ENCODE measurements at places on chromosomes 4 and X. TPM values are rescaled to one million over a fixed set of nuclear protein-coding genes. Genes with fewer than 3 reads are reported as not detected.
A peak's percentile ranks its signal among the peaks of the same experiment; 100 is the strongest.

DNA sequence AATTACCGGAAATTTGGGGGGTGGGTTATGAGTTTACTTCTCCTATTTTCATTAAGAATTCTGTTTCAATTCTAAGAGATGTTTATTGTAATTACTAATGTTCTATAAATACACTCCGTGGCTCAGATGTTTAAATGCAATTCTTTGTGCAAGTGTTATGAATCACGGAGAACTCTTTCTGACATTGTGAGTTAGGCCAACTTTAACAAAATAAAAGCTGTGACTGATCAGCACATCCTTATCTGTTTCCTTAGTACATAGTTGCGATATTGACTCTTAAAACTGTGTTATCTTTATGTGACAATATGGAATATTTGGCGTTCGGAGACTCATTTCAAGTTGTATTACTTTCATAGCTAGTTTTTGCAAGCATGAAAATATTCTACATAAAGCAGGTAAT lies 902 bp downstream of the KLHL4 start:
- no peak for DNase-seq

- DNase-seq, result peak; percentile 25
Observed at GRCh38 chr4:152535360-152535902, 461 bp downstream of the FBXW7 start.

DNA sequence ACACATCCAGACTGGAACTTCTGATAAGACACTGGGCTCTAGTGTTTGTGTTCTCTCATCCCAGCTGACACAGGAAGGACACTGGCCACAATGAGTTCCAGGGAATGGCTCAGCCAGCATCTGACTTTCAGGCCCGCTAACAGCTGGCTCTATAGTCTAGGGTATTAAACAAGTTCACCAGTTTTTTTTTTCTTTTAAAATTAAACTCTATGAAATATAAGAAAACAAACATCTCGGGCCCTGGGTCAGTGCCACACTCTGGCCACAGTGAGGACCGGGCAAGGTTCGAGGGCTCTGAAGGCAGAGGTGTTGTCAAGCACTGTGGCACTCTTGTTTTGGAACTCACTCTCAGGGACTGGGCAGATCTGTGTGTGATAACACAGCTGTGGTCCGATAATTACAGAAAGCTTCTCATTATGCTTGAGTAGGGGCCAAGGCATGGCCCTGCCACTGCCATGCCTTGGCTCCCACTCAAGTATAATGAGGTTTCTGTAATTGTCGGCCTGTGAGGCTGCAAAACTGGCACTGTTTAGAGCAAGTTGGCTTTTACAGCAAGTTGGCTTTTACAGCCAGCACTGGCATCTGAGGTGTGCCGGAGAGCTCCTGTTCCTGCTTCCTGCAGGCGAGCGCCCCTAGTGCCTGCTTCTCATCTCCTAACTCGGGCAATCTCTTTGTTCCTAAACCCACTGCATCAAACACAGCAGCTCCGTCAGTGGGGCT lies 62.8 kb downstream of the PPP1R2C start:
- peak; percentile 58 for DNase-seq

DNA sequence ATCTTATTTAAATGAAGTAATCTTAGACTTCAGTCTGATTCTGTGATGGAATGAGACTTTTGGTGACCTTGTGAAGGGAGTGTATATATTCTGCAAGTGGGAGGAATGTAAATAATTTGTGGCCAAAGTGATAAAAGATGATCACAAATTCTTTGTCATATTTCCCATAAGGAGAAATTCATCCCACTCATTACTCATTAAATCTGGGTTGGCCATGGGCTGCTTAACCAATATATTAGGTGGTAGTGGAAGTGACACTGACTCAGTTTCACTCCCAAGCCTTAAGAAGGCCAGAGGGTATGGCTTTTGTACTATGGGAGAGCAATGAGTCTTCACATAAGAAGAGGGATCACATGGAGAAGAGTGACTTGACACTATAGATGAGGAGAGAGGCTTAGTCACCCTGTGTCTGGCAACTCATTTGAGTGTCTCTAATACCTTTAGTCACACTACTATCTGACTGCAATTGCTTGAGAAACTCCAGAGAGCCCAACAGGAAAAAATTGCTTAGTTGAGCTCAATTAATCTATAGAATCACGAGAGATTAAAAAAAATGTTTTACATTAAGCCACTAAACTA lies 408.2 kb upstream of the PITX2 start:
- DNase-seq, result no peak

DNA sequence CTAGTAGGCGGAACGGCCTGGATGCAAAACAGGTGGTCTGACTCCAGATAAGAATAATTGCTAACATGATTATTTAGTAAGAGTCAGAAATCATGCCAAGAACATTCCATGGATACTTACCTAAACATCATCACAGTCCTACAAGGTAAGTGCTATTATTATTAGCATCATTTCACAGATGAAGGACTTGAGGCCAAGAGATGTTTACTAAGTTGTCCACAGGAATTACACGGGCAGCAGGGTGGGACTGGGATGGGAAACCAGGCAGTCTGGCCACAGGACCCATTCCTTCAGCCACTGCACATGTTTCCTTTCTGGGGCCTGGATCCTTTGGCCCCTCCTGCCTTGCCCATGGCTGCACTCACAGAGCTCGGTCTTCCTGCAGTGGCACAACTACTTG lies 48.3 kb downstream of the ANAPC4 start:
- no peak for DNase-seq

DNA sequence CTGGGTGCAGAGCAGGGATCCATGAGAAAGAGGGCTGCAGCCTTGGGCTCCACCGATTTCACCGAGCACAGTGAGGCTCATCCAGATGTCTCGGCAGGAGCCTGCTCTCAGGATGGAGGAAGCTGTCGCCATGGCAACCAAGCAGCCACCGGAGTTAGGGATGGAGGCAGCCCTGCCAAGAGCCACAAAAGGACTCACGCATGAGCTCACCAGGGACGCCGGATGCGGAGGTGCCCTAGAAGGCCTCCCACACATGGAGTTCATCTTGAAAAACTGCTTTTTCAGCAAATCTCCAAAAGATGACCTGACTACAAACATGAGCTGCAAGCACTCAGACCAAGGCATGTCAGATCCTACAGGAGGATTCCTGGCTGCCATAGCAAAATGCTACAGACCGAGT lies 90.7 kb downstream of the WFS1 start:
- peak; percentile 58 for DNase-seq

DNA sequence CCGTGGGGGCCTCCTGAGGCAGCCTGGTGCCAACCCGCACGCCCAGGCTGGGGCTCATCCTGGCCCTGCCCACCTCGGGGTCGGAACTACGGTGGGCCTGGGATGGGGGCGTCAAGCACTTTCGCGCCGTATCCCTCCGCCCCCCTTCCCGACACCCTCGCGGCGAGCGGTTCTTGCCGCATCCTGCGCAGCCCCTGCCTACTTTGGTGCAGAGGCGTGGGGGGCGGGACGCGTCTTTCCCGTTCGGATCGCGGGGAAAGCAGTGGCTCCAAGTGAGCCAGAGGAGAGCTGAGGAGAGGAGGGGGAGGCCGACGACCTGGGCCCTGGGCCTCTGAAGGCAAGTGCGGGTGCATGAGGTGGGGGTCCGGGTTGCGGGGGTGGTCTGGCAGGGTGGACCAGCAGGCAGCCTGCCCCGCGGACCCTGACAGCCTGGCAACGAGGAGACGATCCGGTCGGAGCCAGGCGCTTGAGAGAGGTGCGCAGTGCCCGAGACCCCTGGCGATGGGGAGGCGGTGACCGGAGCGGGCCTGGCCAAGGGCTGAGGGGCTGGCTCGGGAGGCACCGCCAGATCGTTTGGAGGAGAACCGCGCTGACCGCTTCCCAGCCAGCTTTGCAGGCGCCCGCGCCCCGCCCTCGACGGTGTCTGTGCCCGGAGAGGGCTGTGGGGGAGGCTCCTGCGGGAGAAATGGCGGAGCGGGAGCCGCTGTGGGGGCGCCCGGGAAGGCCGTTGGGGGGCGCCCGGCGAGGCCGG lies at the start of gene GPRASP2:
Gene GPRASP2 (plus strand): TSS at position 233 of the 751 bp plus-strand sequence. CDS start 2,422 bp downstream, outside the sequence.
- peak; percentile 53 for DNase-seq

DNA sequence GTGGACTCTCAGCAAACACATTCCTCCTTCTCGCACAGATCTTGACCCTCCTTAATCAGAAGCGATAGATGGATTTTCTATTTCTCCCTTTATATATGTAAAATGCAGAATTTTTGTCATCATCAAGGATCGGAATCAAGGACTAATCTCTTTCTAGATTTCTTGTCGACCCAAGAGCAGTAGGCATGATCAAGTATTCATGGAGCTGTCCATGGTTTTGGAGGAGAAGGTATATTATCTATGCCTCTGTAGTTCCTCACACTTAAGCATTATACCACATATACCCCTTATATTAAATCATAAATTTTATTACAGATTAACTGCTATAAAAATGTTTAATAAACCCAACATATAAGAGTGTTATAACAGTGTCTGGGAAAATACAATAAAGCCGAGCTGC lies 886.8 kb downstream of the NLGN4X start:
- DNase-seq, result no peak

DNA sequence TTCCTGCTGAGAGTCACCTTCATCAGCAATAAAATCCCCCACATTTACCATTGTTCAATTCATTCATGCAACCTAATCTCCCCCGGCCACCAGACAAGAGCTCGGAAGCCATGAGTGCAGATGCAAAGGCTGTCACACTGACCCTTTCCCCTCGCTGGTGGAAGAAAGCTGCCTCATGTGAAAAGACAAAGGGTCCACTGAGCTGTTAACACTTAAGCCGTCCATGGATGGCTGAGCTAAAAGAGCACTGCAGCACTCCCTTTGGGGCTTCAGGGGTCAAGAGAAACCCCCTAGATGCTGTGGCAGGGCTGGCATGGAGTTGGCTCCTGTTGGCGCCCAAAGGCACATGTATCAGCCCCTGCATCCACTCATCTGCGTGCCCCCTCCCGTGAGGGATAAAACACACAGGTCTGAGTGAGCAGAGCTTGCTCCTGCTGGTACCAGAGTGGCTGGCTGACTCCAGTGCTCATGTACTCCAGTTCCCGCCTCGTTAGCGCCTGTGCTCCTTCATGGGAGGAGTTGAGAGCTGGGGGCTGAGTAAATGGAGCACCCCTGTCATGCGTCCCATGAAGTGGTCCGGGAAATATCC lies 216.5 kb downstream of the PDHA2 start:
- DNase-seq, result no peak

DNA sequence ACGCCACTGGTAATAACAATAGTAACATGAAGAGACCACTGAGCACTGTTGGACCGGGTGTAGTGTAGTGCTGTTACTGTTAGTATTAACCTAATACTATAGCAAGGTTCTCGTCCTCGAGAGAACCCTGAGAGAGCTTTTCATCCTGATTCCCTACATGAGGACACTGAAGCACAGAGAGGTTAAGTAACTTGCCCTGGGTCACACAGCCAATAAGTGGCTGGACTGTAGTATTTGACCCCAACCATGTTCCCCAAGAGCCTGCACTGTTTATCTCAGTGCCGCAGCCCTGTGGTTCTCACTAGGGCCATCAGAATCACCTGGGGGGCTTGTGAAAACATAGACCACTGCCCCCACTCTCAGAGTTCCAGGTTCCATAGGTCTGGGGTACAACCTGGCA lies 10.4 kb downstream of the SCML1 start:
- DNase-seq, result no peak

- peak; percentile 52 for DNase-seq
Observed at GRCh38 chrX:107731831-107732502, 43.6 kb downstream of the TSC22D3 start.

DNA sequence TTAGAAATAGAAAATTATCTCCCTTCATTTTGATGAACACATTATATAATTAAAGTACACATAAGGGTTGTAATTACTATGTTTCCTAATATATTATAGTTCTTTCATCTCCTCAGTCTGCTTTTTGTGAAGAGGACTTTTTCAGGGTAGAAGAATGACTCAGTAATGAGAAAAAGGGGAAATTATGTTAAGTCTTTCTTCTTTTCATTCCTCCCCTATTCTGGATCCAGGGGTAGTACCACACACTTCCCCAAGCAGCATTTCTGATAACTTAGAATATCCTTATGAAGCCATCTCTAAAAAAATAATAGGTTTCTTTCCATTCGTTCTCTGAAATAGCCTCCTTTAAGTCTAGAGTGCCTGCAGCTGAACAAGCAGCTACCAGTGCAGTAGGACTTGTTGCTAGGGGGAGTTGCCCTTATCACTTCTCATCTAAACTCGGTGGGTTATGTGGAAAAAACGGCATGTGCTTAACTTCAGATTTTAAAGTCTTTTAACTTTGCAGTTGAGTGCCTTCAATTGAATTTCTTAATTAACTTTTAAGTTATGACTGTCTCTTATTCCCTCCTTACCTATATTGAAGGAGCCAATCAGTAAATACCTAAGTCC lies 184.8 kb downstream of the ARHGAP24 start:
- DNase-seq, result no peak

DNA sequence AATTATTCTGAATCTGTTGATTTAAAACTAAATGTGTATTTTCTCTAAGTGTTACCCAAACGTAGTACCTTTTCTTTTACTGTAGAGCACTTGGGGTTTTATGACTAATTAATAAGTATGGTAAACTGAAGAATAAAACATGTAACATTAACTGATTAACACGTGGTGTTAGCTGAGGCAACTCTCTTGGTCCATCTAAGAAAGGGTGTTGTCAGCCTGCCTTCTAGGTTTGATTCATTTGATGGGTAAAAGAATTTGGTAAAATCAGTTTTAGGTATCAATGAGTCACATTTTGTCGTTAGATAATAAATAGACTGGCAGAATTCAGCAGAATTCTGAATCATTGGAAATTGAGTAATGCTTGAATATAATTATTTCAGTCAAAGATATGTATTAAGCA lies 99.7 kb downstream of the AFF1 start:
- no peak for DNase-seq

DNA sequence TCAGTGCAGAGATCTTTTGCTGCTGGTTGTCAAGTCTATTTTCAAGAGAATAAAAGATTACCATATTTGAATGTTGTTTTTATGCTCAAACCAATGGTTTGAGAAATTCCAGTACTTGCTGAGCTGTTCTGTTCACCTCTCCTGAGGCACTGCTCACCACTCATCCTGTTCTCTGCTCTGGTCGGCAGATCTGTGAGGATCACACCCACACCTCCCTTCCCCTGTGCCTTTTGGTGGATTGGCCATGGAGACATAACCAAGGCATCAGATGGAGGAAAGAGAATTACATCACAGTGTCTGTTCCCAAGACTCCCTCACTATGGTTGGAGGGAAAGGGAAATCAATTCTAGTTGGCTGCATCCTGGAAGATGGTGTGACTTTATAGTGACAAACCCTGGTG lies 391.6 kb downstream of the ARHGAP24 start:
- no peak for DNase-seq

DNA sequence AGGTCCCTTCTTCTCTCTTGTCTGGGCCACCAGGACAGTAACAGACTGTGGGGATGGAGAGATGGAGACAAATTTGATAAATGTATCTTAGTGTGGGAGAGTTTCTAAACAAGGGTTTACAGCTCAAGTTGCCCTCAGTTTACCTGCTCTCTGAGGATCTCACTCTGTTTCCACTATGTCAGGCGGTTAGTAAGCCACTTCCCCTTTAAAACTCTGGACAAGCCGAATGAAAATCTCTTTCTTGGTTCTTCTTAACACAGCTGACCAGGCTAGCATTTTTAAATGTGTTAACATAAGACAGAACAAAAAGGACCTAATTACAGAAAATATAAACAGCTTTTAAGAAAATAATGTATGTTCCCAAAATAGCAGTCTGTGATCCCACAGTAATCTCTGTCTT lies 2.9 kb upstream of the SCARB2 start:
- DNase-seq, result no peak

GRCh38 chr4:117293784-117294183 lies 208.4 kb upstream of the TRAM1L1 start:
- DNase-seq, result no peak

Gene SPATA4
- not detected for total RNA-seq

Gene SYTL4
- total RNA-seq, result 0.31 TPM

Gene SPANXD
- total RNA-seq, result not detected

Gene GAGE12J
- total RNA-seq, result not detected

Gene SGMS2
- total RNA-seq, result 0.72 TPM

Gene DUSP21
- not detected for total RNA-seq

Gene SH3TC1
- 0.55 TPM for total RNA-seq

All from WTC11 (cell line).